ENCODE measurements at places on chromosomes 2 and 18.
A peak's percentile ranks its signal among the peaks of the same experiment; 100 is the strongest.

- DNase-seq, result no peak
These were observed 15.8 kb downstream of the HS1BP3 start for GRCh38 chr2:20635113-20635510.

GRCh38 chr2:121505986-121506586 lies 24.6 kb upstream of the RNU4ATAC start:
- no peak for DNase-seq

- DNase-seq, result no peak
These were observed 3.8 kb downstream of the GALNT5 start for GRCh38 chr2:157261199-157261782.

GRCh38 chr2:68318914-68319397 lies 793 bp downstream of the CNRIP1 start:
- DNase-seq, result no peak

- DNase-seq, result no peak
These were observed 72.9 kb upstream of the APCDD1 start for GRCh38 chr18:10381516-10381915.

- DNase-seq, result no peak
These were observed 65.0 kb downstream of the AP1S3 start for GRCh38 chr2:223772363-223772762.

DNA sequence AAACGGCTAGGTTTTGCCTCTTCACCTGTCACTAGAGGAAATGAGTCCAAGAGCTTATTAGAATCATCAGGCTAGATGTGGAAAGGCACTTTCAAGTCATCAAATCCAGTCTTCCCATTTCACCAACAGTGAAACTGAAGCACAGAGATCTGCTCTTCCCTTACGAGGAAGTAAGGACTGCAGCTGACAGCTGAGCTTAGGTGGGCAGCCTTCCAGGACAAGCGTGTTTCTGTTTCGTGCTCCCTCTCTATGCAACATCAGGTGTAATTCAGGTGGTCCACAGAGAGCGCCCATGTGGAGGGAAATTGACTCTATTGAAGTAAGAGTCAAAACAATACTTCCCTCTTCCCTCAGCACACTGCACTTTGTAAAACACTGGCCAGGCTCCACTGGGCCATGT lies 5.5 kb downstream of the CYRIA start:
- DNase-seq, result no peak

DNA sequence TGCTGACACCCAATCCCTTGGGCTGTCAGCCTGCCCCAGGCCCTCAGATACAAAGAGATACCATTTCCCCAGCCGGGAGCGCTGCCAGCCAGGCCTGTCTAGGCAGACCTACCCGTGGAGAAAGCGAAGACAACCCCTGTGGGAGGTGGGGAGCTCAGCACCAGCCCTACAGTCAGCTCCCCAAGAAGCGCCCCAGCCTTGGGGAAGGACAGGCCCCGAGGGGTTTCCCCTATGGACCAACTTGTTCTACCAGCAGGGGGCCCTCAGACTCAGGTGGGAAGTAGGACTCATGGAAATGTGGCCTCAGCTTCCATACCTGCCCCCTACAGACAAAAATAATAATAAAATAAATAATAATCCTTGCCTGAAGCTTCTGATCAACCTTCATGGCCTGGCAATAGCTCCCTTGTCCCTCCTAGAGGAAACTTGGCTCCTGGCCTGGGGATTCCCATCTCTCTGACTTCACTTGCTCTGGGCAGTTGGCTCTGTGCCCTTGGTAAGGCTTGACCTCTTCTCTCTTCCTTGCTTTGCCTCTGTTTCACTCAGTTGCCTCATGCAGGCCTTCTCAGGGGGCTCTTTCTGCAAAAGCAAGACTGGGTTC lies 7.0 kb downstream of the SLC35F6 start:
- peak; percentile 54 for DNase-seq

GRCh38 chr18:10787293-10787901 lies 261.6 kb downstream of the NAPG start:
- peak; percentile 8 for DNase-seq

GRCh38 chr2:235135990-235136561 lies 184.3 kb downstream of the SH3BP4 start:
- DNase-seq, result peak; percentile 36

DNA sequence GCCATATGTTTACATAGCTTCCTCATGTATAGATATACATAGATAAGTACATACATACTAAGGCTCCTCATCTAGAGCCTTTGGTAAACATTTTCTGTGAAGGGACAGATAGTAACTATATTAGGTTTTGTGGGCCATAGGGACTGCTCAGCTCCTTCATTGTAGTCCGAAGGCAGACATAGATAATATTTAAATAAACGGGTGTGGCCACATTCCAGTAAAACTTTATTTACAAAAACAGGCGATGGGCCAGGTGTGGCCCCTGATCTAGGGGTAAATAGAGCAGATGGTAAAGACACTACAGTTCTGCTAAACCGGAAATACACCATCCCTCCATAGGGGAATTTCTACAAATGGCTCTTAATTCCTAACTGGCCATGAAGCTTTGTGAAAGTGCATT lies 7.3 kb downstream of the COQ10B start:
- DNase-seq, result no peak

GRCh38 chr18:62346333-62347088 lies 21.4 kb downstream of the TNFRSF11A start:
- no peak for DNase-seq
